Ovary (tissue), 10 donors: ENCODE measurements at places on chromosomes 1 and 21. TPM values are rescaled to one million over a fixed set of nuclear protein-coding genes. Genes with fewer than 3 reads are reported as not detected.

- no peak for DNase-seq
Observed at GRCh38 chr1:236870721-236871120, 75.6 kb downstream of the MTR start.

GRCh38 chr1:240210026-240210425, 118.3 kb downstream of the FMN2 start:
- DNase-seq, result no peak

DNA sequence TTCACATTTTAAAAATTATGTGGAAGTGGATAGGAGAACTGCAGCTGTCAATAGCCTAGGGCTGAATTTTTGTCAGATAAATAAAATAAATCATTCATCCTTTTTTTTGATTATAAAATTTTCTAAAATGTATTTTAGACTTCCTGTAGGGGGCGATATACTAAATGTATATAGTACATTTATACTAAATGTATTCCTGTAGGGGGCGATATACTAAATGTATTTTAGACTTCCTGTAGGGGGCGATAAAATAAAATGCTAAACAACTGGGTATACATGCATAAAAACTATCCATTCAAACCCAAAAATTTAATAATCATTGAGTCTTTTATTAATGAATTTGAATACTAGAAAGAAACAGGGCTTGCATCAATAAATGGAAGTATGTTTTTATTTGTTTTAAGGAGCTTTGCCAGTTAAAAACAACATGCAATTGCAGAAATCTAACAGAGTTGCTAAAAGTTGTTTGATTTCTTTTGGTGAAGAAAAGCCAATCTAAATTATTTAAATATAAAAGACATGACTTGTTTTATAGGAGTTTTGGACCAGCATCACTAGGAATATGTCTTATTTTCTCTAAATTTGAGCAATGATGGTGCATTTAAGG, 31.4 kb downstream of the CLCA1 start:
- no peak for DNase-seq

- DNase-seq, result no peak
Observed at GRCh38 chr1:156894001-156894400, 483 bp downstream of the PEAR1 start.

DNA sequence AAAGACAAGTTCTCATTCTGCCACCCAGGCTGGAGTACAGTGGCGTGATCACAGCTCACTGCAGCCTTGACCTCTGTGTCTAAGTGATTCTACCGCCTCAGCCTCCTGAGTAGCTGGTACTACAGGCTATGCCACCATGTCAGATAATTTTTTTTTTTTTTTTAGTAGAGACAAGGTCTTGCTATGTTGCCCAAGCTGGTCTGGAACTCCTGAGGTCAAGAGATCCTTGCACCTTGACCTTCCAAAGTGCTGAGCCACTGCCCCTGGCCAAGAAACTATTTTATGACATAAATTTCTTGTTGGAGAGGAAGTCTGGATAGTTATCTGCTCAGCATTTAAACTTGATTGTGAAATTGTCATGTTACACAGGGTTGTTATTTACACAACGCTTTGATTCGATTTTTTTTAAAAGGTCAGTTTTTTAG, 2.1 kb downstream of the SCCPDH start:
- DNase-seq, result no peak

DNA sequence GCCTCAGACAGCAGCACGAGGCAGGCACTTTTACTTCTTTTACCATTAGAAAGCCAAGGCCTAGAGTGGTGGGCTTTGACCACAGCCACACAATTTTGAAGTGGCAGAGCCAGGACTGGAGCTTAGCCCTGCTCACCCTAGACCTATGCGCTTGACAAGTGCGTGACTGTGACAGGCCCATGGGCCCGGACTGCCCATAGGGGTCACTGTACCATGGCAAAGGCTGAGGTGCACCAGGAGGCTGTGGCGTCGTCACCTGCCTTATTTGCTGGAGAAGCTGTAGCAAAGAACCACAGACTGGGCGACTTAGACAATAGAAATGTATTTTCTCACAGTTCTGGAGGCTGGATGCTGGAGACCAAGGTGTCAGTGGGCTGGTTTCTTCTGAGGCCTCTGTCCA, 2.6 kb upstream of the TMEM82 start:
- DNase-seq, result no peak

DNA sequence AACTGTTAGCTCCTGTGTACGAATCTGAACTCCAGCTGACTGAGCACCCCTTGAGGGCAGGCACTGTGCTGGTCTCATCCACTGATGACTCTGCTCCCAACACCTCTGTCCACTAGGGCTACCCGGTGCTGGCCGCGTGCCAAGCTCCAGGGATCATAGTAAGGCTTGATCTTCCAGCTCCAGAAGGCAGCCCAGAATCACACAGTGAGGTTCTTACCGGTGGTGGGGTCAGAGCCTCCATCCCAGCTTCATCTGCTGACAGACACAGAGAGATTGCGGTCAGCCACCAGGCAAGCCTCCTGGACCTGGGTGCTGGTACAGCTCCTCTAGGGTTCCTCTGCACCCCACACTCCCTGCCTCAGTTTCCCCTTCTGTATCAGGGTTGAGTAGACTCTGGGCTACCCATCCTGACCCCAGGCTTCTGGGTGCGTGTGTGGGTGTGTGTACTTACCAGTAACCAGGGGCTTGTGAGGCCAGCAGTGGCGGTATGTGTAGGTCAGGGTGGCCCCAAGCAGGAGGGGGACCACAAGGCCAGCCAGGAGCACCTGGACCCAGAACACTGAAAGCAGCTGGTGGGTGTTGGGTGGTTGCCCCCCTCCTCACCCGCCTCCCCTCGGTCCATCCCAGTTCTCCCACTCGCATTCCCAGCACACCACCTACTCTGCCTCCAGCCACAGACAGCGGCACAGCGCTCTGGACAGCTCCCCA, 3.4 kb downstream of the TNFRSF25 start:
- DNase-seq, result no peak

DNA sequence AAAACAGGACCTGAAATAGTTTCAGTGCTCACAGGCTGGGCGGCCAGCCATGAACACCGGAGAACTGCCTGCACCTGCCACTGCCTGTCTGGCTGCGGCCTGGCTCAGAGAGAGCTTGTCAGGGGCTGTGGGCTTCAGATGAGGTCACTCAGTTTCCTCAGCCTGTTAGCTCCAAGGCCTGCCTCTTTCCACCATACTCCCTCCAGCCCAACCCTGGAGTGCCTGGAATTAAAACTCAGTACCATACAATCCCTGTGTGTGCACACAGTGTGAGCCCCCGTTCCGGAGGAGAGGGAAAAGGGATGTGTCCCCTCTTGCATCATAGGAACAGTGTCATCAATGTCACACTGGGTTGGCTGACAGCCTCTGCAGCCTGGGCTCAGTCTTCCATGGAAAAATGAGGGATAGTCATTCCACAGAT, 16.2 kb downstream of the CACNA1S start:
- DNase-seq, result no peak

DNA sequence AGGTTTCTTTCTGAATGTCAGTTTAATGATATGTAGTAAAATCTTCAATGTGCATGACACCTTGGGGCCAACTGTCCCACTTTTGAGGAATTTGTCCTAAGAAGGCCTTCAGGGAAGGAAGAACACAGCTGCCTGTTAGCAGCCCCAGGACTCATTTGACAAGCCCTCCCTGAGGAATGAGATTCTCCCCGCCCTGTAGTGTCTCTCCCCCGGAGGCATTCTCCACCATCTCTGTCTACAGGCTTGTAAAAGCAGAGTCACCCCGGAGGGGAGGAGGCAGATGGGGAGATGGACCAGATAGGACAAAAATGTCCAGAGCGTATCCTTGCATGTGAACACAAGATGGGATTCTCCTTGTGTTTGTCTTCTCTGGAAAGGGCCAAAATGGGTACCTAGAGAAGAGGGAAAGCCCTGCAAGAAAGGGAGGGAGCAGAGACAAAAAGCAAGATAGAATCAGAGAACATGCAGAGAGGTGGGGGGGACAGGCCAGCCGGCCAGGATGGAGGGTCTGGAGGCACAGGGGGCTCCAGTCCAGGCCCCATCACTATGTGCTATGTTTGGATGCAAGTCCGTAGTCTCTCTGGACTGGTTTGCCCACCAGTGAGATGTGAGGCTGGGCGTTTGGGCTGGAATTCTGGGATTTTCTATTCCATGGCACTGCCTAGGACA, 12.0 kb upstream of the WNT3A start:
- DNase-seq, result no peak

DNA sequence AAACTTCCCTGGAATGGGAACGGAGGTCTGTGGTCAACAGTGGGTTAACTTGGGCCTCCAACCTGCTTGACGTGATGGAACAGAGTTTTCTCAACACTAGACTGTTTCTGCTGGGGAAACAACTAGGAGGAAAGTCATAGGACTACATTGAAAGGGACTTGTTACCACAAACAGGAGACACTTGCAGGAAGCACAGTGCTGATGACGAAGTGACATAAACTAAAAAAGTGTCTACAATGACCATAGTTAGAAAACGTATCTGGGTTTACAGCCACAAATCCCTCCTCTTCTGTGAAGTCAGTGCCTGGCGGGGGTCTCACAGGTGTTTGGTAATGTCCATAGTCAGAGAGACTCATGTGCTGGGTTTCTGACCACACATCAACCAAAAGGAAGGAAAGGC, 86.3 kb downstream of the FCRL5 start:
- no peak for DNase-seq

- DNase-seq, result no peak
Observed at GRCh38 chr1:207884266-207885029, 26.5 kb downstream of the CD34 start.

- DNase-seq, result no peak
Observed at GRCh38 chr1:98500324-98500723, 161.2 kb upstream of the SNX7 start.

DNA sequence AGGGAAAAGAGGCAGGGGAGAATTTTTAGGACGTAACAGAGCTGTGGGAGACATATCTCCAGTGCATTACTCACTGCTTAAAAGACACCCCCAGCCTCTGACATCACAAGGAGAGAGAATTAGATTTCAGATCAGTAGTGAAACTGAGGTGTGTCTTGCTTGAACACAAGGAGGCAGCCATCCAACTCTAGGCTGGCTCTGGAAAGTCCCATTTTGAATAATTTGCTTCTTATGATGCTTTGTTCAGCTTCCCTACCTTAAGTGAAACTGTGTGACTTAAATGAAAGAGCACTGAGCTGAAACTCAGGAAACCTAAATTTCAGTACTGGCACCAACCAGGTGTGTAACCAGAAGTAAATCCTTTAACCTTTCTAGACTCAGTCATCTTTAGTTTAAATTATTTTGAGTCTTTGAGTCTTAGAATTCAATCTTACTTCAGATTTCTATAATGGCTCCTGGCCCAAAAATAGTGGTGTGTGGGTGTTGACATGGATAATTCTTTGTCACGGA, 251.6 kb upstream of the SGIP1 start:
- no peak for DNase-seq

The DUSP10 gene
- 1.7 TPM for polyA plus RNA-seq

The KLF17 gene
- 0.10 TPM for polyA plus RNA-seq
